Hematopoietic multipotent progenitor cell treated with erythropoietin and hydrocortisone succinate and interleukin-3 and kit ligand, for 15 days (in vitro differentiated cells): ENCODE measurements at places on chromosomes 16 and 17.

DNA sequence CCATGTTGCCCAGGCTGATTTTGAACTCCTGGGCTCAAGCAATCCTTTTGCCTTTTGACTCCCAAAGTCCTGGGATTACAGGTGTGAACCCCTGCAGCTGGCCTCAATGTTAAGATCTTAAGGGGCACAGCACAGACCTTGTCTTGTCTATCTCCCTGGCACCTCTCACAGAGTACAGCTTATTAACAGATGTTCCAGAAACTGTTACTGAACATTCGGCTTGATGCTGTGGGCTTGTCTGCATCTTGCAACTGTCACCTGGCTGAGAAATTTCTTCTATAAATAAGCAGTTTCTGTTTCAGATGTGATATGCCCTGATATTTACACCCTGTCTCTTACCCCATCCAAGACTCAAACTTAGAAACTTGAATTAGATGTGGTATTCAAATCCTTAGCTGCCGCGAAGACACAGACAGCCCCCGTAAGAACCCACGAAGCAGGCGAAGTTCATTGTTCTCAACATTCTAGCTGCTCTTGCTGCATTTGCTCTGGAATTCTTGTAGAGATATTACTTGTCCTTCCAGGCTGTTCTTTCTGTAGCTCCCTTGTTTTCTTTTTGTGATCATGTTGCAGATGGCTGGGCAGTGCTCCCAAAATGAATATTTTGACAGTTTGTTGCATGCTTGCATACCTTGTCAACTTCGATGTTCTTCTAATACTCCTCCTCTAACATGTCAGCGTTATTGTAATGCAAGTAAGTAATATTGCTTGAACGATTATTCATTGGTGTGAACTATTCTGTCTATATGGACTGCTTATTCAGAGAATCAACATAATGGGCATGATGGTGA is at the start of gene TNFRSF17:
TSS of gene TNFRSF17 (plus strand) at position 450 of the 791 bp plus-strand sequence. CDS start at position 565, 115 bp downstream.
- DNase-seq = no peak

DNA sequence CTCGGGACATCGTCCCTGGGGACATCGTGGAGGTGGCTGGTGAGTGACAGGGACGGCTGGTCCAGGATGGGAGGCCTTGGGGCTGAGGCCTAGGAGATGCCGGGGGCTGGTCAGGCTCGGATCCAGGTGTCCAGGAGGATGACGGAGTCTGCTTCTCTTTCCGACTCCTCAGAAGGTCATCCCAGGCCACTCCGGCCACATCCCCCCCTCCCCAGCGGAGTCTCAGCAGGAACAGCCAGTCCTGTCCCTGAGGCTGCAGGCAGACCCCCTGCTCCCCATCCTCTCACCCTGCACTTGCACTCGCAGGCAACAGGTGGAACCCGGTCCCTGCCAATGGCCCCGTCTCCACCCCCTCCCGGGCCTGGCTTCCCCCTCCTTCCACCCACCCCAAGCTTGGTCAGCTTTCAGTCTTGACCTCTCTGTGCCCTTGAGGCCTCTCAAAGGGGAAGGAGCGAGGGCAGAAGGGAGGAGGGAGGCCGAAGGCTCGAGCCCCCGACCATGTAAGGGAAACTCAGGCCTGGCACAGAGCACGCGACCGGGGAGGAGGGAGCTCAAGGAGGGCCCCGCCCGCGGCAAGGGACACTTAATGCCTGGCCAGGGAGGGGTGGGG is 4.4 kb downstream of the ATP2A1 start:
- DNase-seq = no peak

- DNase-seq = no peak
These were observed 13.9 kb downstream of the SNN start for GRCh38 chr16:11681976-11682654.

- DNase-seq = peak; percentile 42
These were observed 54.3 kb upstream of the SREBF1 start for GRCh38 chr17:17890773-17891759.

DNA sequence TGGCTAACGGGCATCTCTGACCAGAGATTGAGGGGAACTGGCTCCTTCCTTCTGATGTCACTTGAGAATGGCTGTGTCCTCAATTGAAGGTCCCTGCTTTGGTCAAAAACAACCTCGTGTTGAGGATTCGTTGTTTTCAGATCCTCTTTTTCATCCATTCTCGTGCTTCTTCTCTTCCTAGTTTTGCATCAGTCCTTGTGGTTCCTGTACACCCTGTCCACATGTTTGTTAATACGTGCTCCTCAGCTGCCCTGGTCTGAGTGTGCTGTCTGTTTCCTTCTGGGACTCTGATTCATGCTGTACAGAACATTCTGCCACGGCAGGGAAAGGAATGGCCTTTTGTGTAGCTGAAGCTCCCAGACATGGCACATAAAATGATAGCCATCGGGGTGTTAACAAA is 863.2 kb upstream of the GOT2 start:
- DNase-seq = no peak

GRCh38 chr17:63086483-63087185 is 120.6 kb downstream of the TANC2 start:
- no peak for DNase-seq

DNA sequence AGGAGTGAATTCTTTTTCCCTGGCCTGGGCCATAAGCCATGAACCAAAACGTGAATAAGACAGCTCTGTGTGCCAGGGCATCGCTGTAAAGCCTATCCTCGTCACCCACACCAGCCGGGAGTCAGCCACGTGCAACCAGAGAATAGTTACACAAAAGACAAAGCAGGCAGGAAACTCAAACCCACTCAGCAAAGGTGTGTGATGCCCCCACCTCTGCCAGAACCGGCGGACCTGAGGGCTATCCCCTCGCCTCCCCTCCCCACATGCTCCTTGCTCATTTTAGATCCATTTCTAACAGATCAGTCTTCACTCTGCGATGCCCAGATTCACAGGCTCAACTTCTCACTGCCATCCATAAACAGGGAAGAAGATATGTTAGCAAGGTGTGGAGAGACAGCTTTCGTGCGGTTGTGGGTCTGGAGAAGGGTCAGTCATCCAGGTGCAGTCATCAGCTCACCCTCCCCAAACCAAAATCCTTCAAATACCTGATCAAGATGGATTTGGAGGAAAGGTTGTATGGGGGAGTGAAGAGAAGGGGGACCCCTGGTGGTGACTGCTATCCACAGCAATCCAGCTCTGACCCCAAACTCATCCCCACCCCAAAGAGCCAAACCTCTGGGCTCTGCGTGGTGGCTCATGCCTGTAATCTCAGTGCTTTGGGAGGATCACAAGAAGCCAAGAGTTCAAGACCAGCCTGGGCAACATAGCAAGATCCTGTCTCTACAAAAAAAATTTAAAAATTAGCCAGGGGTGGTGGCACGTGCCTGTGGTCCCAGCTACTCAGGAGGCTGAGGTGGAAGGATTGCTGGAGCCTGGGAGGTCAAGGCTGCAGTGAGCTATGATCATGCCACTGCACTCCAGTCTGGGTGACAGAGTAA is 219.2 kb downstream of the C16orf78 start:
- peak; percentile 2 for DNase-seq

DNA sequence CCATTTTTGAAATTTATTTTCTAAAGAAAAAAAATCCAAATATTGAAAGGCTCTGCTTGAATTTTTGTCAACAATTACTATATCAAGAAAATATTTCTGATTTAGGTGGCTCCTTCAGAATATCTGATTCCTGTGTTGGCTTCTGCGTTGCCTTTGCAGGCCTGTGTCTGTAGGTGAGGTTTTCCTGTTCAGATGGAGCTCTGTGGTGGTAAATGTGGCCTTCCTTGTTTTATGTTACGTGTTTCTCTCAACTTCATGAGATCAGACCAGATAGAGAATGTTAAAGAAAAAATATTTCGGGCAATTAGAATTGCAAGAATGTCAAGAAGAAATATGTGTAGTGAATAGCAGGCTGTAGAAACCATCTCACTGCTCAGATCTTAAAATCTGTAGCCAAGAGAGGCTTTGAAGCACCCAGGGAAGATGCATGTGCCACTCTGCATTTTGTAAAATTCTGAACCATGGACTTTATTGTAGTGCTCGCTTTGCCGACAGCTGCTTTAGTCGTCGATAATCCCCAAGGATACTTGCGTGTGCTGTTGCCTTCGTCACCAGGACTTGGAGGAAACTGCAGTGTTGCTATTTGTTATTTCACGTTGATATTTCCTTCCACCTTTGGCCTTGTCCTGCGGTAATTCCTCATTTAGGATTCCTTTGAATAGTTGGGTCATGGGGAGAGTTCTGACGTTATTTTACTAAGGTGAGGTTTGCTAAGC is 69.9 kb downstream of the RPTOR start:
- DNase-seq = no peak

DNA sequence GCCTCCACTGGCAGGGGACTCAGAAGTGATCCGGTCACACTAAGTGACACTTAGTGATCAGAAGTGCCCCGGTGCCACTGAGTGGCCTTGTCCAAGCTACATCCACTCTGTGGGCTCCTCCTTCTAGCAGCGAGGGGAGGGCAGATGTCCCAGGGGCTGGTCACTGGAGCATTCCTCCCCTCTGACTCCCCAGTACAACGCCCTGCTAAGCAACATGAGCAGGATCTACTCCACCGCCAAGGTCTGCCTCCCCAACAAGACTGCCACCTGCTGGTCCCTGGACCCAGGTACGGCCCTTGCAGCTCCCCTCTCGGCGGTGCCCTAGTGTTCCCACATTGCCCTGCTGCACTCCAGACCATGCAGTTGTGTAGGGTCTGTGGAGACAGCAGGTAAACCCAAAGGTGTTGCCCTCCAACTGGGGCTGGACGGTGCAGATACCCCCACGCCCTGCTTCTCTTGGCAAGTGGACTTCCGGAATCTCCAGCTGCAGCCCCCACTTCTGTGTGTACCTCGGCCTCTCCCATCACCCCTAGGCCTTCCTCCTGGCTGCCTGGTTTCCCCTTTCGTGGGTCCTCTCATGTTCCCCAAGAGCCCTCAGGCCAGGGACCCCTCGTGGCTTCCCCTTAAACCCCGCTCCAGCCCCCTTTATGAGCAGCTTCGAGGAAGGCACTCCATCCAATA is 2.1 kb downstream of the ACE start:
- peak; percentile 66 for DNase-seq

DNA sequence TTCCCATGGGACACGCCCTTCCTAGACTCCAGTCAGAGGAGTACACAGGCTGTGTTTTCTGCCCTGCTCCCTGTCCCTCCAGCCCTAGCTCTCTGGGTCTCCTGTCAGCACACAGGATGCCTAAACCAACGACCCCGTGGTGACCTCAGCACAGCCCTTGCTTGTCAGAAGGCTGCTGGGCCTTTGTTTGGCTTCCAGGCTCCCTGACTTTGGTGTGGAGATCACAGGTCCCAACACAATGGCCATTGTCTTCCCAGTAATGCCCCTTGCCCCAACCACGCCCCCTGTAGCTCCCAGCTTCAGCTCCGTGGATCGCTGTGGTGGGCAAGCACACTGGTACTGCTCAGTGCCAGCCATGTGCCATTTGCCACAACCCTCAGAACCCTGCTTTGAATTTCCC is 15.0 kb downstream of the HNF1B start:
- no peak for DNase-seq

GRCh38 chr17:33522623-33523022 is 229.5 kb upstream of the ASIC2 start:
- DNase-seq = no peak
